ENCODE measurements at places on chromosomes 12 and 14. TPM values are rescaled to one million over a fixed set of nuclear protein-coding genes. Genes with fewer than 3 reads are reported as not detected.

GRCh38 chr12:28506271-28506670 lies 316.0 kb downstream of the CCDC91 start:
- H3K36me3 ChIP-seq: no peaks in the 10 kb centered on the region
- no peaks in the 10 kb centered on the region for H3K4me1 ChIP-seq
- H3K27me3 ChIP-seq: no peaks in the 10 kb centered on the region
- H3K4me3 ChIP-seq: no peak overlapping the region

DNA sequence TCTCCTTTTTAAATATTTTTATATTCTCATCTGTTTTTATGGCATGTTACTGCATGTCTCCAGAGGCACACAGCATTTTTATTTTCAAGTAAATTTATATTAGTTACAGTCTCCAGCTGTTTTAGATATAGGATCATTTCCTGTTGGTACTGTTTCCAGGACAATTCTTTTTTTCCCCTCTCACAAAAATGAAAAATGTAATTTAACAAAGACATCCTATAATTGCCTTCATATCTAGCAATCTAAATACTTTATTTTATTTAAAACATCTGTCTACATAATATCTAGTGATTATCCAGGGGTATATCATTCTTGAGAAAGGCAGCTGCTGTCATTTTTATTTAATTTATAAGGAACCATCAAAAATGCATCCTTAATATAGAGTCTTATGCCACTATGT lies 272.4 kb upstream of the NPAS3 start:
- no peaks in the 10 kb centered on the region for H3K27me3 ChIP-seq
- H3K4me3 ChIP-seq: no peak overlapping the region
- no peaks in the 10 kb centered on the region for H3K4me1 ChIP-seq

PNP gene
- polyA plus RNA-seq: 174 TPM

GRCh38 chr14:31582836-31583452 lies 21.7 kb downstream of the NUBPL start:
- H3K27ac ChIP-seq: no peak overlapping the region
- H3K36me3 ChIP-seq: no peaks in the 10 kb centered on the region
- H3K4me3 ChIP-seq: no peak overlapping the region
- no peaks in the 10 kb centered on the region for H3K4me1 ChIP-seq
- H3K27me3 ChIP-seq: no peaks in the 10 kb centered on the region

SMIM41 gene
- 0.46 TPM for polyA plus RNA-seq

All from small intestine (tissue), 16 donors.